ENCODE measurements at places on chromosomes 6 and 20.

GRCh38 chr20:47481330-47482216 lies 20.1 kb upstream of the NCOA3 start:
- no peak for DNase-seq

GRCh38 chr20:43194137-43194536 lies 4.4 kb upstream of the PTPRT start:
- DNase-seq: no peak

- no peak for DNase-seq
Observed at GRCh38 chr6:423799-424345, 32.3 kb downstream of the IRF4 start.

DNA sequence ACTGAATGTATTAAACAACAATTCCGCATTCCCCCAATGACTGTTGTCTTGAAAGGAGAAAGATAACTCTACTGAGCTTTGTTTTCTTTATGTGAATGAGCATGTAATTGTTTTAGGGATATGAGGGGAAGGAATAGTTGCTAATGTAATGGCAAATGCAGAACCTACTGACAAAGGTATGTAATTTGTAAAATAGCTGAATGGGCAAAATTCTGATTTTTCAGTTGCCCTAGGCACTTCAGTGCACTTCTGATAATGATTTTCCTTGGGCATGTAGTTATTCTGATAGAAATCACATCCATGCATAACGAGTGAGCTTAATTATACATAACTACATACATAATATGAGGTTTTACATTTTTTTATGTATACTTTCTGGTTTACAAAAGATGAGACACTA lies 53.4 kb upstream of the FOXO3 start:
- DNase-seq: no peak

DNA sequence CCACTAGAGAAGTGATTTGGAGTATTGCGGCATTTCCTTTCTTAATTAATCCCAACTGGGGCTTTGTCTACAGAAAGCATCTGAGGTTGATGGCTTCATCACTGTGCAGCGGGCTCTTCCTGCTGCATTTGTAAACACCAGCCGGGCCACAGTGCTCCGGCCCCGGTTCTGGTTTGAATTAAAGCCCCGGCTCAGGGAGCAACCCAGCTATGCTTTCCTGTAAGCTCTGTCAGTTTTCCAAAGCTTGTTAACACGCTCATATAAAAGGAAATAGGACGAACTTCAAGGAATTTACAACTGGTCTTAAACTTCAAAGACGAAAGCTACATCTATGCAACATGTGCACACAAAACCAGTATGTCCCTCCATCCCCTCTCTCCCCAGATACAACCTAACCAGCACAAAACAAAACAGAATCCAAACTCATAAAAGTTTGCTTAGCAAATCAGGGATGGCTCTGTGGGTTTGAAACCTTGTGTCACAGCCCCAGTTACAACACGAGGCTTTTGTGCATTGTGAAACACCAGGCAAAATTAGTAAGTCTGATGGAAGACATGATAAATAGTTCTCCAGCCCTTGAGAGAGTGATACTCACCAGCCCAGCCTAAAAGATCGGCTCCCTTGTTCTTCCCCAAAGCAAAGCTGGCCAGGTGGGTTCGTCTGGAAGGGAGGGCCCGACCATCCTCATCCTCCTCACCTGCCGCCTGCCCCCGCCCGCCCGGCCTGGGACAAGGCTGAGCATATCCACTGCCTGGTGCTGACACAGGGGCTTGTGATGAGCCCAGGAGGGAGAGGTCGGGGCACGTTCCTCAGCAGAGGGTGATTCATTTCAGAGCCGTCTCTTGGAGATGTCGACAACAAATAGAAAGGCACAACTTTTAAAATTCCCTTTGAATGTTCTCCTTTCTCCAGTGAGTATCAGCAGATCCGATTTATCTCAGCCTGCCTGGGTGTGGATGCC lies 197.9 kb downstream of the TFAP2C start:
- peak; percentile 85 for DNase-seq

DNA sequence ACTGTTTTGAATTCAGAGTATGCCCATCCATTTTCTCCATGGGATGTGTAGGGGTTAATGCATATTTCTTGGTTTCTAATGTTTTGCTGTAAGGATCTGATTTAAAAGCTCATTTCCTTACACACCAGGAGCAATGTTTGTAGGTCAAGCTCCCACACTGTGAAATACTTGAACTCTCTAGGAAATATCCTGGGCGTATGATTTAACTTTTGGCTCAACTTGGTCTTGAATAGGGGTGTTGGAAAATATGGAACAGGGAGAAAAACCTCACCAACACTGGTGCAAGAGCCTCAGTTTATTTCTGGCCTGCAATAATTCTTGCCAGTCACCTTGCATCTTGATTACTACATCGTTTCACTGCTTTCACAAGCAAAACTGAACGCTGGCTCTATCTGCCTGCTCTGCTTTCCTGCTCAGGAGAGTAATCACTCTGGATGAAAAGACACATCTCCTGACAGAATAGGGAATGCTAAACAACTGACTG lies 25.1 kb upstream of the RFPL4B start:
- no peak for DNase-seq

DNA sequence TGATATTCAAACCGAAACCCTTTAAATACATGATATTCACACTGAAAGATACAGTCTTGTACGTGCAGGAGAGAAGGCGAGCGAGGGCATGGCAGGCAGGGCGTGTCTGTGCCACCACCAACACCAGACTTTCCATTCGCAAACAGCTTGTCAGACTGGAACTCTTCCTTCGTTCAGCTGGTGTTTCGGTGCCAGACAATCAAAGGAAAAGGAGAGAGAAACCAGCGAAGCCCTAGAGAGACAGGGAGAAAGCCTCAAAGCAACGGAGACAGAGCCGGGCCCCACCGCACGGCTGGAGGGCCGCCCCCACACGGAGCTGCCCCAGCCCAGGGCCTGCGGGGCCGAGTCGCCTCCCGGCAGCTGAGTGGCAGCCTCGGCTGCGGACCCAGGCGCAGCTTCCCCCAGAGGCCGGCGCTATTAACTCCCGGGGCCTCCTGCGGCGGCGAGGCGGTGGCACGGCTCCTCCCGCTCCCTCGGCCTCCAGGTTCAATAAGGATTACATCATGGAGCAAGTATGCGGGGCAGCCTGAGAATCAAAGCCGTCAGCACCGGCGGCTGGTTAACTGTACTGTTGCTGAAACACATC lies 32.1 kb upstream of the NR2E1 start:
- DNase-seq: peak; percentile 78

DNA sequence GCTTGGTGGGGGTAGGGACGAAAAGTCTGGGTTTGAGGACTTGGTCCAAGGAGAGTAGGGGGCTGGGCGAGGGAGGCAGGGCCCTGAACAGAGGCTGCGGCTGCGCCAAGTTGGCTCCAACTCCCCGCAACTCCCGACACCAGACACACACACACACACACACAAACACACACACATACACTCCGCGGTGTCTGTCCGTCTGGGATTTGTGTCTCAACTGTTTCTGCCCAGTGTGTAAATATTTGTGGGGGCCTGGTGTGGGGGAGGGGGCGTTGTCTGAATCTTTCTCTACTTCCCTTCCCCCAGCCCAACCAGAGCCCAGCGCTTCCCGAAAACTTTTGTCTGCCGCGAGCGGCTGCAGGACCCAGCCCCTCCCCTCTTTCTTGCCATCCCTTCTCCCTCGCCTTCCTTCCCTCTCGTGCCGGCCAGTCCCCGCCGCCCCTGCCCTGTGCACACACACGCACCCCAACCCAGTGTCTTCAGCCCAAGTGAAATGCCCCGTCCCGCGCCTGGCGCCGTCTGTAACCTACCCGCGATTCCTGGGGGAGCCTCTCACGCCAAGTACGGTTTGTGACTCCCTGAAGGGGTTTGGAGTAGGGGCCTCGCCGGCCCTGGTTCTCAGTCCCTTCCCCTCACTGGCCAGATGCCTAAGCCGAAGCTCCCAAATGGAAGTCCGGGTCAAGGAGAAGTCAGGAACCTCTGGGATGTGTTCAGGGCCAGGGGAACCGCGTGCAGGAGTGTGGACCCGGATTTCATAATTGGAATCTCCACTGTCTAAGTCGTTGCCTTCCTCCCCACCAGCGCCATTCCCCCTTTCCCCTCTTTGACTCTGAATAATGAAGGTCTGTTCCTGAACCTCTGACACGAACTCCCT lies 904 bp downstream of the MDFI start:
- no peak for DNase-seq

GRCh38 chr6:3310703-3311102 lies 52.0 kb downstream of the PSMG4 start:
- no peak for DNase-seq

DNA sequence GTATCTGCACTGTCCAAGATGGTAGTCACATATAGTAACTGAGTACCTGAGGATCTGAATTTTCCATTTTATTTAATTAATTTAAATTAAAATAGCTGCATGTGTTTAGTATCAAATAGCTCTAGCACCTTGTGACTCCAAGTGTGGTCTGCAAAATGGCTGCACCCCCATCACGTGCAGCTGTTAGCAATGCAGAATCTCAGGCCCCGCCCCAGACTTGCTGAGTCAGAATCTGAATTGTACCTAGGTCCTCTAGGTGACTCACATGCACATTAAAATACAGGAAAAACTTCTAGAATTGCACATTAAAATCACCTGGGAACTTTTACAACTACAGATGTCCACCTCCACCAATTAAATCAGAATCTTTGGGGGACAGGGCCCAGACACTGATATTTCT lies 19.2 kb upstream of the FAM83C start:
- no peak for DNase-seq

Measured in AG08395 (cell line).